ENCODE measurements at places on chromosomes 11 and 22.
A peak's percentile ranks its signal among the peaks of the same experiment; 100 is the strongest.

GRCh38 chr11:9982127-9982795 is 311.8 kb downstream of the SBF2 start:
- DNase-seq = no peak

DNA sequence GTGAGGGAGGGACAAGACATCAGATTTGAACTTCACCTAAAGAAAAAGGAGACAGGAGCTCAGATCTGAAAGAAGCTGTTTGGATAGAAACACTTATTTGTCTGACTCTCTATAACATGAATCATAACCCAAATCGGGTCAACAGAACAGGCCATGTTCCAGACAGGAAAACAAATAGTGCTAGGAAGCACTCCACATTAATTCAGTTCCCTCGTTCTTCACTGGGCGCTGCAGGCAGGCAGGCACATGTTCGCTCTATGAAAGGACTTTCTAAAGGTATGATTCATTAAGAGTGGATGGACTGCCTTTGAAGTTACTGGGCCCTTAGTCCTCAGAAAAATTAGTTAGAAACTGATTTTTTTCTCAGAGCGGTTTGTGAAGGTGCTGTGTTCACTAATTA is 137.5 kb upstream of the TRPC6 start:
- no peak for DNase-seq

- DNase-seq = no peak
Observed at GRCh38 chr22:35570686-35571194, 30.1 kb downstream of the RASD2 start.

GRCh38 chr22:19568337-19569275 is 44.4 kb upstream of the CLDN5 start:
- DNase-seq = no peak

DNA sequence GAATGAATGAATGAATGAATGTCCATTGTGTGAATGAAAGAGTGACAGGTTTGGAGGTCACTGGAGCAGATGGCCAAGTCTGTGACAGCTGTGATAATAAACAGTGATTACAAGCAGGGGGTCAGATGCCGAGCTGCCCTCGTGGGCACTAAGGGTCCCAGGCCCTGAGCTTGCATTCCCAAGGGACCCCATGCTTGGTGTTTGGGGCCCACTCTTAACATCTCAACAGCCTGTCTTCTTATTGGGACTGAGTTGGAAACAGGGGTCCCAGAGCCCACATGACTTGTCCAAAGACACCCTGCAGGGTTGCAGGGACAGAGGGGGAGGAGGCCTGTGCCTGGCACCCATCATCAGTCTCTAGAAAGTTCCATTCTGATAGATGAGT is 12.0 kb upstream of the ANO1 start:
- no peak for DNase-seq

- DNase-seq = no peak
Observed at GRCh38 chr11:76257074-76257719, 50.9 kb upstream of the WNT11 start.

GRCh38 chr22:35589071-35589755 is 27.9 kb downstream of the MB start:
- DNase-seq = no peak

GRCh38 chr22:46789992-46790391 is 27.5 kb downstream of the TBC1D22A start:
- DNase-seq = no peak

GRCh38 chr11:10930224-10930971 is 72.5 kb upstream of the ZBED5 start:
- no peak for DNase-seq

- DNase-seq = no peak
Observed at GRCh38 chr22:35033635-35034296, 32.2 kb upstream of the ISX start.

GRCh38 chr11:101126551-101127196 is 2.9 kb downstream of the PGR start:
- no peak for DNase-seq

DNA sequence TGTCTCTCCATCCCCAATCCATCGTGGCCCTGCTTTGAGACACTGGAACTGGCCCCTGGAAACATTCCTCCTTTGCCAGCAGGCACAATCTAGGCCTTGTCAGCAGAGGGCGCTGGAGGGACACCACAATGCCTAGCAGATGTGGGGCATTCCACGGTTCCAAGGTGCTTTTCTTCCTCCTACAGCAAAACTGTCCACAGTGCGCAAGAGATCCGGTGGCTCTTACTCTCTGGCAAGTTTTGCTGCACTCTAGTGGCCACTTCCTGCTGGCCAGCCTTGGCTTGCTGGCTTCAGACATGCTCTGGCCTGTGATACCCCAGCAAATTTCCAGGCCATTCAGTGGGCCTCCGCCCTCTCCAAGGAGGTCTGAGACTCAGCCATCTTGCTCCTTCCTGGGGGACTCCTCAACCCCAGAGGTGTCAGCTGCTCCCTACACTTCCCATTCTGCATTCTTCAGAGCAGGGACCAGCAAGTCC is 17.1 kb upstream of the RBM4B start:
- DNase-seq = peak; percentile 87

GRCh38 chr22:49195636-49196035 is 632.0 kb downstream of the BRD1 start:
- no peak for DNase-seq
